ENCODE measurements at places on chromosomes 16 and 17.

- peak; percentile 94 for DNase-seq
Observed at GRCh38 chr17:78168242-78168902, at the start of gene SYNGR2. Gene SYNGR2 (plus strand): TSS chr17:78168581. CDS start chr17:78168617, 36 bp downstream.

DNA sequence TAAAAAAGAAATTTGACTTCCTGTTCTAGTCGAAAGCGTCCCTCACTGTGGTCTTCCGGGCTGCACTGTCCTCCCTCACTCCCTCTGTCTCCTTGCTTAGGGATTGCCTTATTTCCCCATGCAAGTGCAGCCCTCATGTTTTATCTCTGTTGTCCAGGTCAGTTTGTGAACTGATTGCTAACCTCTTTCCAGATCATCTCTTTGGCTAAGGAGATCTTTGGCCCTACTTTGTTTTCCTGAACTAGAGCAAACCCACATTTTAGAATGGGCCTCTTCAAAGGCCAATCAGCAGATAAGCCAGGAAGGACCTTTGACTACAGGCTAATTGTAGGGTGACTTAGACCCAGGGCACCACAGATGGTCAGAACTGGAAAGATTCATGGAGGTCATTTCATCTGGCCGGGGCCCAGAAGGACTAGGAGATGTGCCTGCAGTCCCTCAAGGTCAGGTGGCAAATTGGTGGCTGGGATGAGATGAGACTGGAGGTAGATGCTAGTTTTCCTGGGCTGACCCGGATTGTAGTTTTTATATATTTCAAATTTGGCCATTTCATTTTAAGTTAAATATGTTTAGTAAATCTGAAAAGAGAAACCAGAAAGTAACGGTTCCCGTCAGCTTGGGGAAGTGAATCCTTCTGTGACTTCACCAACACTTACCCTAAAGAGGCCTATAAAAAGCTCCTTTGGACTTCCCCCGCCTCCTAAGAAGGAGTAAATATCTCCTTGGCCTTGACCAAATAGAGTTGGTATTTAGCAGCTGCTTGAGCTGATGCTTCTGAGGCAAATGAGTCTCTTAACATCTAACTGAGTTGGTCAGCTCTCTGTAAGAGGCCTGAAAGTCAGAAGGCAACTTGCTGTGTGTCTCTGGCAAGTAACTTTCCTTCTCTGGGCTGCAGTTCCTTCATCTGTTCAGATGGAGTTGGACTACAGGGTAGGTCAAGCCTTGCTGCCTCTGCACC lies 6.2 kb upstream of the SLC25A19 start:
- no peak for DNase-seq

DNA sequence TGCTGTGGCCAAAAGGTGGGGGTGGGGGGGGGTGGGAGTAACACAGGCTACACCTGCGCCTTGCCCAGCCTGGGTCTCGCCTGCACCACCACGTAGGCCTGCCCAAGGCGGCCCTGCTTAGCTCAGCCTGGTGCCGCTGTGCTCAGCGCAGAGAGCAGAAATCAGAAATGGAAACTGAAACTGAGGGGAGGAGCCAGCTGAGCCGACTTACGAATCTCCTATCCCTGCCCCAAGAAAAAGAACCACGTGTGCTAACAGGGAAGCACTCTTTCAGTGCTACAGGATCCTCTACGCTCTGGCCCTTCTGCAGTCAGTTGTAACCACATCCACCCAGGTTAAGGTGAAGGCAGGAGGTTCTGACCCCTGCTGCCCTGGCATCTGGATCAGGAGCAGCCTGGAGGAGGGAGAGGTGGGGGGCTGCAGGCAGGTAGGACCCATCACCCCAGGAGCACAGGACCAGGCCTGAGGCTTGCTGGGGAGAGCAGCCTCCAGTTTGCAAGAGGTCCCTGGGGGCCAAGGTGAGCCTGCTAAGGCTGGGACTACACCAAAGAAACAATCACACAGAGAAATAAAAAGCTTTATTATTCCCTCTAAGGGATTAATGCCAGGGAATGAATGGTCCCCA lies at the start of gene DHX58:
TSS of gene DHX58 (minus strand) at position 163 of the 625 bp plus-strand sequence. CDS start 822 bp downstream, outside the sequence.
- DNase-seq, result no peak

GRCh38 chr17:6467567-6467966 lies 23.3 kb downstream of the PIMREG start:
- DNase-seq, result no peak

GRCh38 chr17:6753546-6753945 lies 2.3 kb upstream of the XAF1 start:
- DNase-seq, result no peak

- no peak for DNase-seq
Observed at GRCh38 chr17:65196617-65197016, 59.4 kb downstream of the RGS9 start.

GRCh38 chr17:4903051-4903818 lies at the start of gene CHRNE:
Gene CHRNE (minus strand): TSS chr17:4903098. CDS start chr17:4903063, 35 bp downstream.
- DNase-seq, result peak; percentile 84

DNA sequence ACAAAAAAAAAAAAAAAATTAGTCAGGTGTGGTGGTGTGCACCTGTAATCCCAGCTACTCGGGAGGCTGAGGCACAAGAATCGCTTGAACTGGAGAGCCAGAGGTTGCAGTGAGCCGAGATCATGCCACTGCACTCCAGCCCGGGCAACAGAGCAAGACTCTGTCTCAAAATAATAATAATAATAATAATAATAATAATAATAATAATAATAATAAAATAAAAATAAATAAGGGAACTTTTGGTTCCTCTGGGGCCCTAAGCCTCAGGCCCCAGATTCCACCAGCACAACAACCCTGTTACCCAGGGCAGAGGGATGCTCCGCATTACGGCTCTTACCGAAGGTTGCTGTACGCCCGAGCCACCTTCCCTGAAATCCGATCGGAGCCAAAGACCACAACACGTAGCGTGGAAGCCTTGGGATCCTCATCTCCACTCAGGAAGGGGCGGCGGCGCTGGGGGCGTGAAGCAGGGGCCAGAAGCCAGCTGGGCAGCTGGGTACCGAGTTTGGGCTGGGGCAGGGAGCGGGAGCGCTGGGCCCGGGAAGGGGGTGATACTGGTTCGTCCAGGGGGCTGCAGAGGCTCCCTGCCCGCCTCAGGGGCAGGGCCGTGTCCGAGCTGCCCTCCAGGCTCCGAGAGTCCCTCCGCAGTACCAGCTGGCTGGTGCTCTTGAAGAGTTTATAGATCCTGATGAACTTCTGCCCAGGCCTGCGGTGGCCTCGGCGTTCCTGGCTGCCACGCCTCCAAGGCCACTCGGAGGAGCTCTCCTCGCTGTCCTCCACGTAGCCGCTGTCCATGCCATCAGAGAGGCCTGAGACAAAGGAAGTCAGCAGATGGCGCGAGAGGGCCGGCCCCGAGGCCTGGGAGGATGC lies 20.6 kb upstream of the PIK3R6 start:
- peak; percentile 58 for DNase-seq

GRCh38 chr17:74712756-74713155 lies at the start of gene CD300LF:
Gene CD300LF (minus strand): TSS chr17:74712923. CDS start chr17:74712866, 57 bp downstream.
- no peak for DNase-seq

DNA sequence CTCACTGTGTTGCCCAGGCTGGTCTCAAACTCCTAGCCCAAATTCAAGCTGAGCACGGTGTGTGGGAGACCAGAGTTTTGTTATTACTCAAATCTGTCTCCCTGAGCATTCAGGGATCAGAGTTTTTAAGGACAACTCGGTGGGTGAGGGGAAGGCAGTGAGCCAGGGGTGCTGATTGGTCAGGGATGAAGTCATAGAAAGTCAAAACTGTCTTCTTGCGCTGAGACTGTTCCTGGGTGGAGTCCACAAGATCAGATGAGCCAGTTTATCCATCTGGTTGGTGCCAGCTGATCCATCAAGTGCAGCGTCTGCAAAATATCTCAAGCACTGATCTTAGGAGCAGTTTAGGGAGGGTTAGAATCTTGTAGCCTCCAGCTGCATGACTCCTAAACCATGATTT lies 346.3 kb downstream of the TMEM114 start:
- DNase-seq, result no peak

- DNase-seq, result no peak
Observed at GRCh38 chr16:87319011-87319410, 1.8 kb upstream of the C16orf95 start.

DNA sequence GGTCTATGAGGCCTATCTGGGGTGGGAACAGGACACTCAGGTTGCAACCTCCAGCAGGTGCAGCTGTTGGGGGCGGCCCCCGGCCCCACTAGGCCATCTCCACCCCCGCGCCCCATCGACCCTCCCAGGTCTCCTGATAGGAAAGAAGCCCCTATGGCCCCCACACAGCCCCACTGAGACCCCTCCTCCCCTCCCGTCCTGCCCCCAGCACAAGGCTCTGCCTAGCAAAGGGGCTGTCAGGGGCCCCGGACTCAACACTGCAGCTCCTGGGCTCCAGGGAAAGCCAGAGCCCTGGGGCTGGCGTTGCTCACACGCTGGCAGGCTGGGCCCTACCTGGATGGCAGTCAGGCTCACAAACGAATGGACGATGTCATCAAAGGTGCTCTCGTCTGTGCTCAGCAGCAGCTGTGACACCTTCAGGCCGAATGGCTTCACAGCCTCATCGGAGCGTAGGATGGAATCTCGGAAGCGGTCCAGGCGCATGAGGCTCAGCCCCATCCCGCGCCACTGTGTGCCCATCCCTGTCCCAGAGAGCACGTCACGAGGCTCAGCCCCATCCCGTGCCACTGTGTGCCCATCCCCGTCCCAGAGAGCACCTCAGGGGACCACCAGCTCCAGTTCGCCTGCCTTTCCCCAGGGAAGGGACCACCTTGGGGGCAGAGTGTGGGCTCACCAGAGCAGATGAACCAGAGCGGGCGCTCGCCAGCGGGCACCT lies 7.3 kb downstream of the FASN start:
- DNase-seq, result no peak

- DNase-seq, result peak; percentile 42
Observed at GRCh38 chr17:77132411-77133086, 8.2 kb upstream of the SEC14L1 start.

GRCh38 chr16:342455-343213 lies 9.9 kb downstream of the AXIN1 start:
- no peak for DNase-seq

- no peak for DNase-seq
Observed at GRCh38 chr17:75020331-75021110, 8.1 kb downstream of the MRPL58 start.

DNA sequence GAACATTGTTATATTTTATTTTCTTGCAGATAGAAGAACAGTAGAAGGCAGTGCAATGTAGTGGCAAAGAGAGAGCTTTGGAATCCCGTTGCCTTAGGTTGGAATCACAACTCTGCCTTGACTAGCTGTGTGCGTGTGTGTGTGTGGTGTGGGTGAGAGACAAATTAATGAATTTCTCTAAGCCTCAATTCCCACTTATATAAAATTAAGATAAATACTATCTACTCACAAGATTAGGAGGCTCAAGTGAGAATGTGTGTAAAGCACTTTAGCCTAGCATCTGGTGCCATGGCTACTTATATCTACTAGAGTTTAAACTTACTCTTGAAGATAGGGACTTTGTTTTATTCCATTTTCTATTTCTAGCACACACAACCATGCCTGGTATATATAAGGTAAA lies 12.8 kb downstream of the CPD start:
- no peak for DNase-seq

- no peak for DNase-seq
Observed at GRCh38 chr17:17750881-17751280, 69.6 kb downstream of the RAI1 start.

- DNase-seq, result no peak
Observed at GRCh38 chr16:61791464-61791863, 244.8 kb downstream of the CDH8 start.

DNA sequence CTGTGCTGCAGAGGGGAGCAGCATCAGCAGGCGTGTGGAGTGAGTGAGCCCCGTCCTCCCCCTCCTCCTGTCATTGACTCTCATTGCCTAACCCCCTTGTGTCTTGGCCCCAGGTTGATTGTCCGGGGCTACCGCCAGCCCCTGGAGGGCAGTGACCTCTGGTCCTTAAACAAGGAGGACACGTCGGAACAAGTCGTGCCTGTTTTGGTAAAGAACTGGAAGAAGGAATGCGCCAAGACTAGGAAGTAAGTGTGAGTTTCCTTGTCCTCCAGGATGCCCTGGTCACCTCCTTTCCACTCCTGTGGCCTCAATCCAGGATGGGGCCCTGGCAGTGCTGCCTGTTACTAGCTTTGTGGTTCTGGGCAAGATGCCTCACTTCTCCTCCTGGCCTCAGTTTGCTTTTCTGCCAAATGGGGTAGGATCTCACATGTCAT lies 87.0 kb downstream of the ABCC1 start:
- no peak for DNase-seq

DNA sequence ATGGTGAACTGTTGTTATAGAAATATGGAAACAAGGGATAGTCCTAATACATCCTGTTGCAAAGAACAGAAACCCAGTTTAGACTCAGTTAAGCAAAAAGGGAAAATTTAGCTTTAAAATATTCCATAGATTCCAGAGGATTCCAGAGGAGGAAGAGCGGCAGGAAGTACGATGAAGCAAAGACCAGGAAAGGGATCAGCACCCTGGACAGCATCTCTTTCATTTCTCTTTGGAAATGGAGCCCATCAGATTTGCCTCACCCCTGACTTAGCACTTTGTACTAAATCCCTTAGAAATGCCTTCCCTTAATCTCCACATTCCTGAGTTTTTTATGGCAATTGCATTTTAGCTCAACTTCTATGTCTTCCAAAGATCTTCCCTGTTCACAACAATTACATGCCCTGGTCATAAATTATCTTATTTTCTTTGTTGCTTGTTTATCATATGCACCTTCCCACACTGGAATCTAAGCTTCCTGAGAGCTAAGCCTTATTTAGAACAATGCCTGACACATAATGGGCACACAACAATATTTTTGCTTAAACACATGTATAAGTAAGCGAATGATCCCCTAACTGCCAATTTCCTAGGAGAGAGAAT lies 150.0 kb upstream of the RBFOX1 start:
- no peak for DNase-seq

DNA sequence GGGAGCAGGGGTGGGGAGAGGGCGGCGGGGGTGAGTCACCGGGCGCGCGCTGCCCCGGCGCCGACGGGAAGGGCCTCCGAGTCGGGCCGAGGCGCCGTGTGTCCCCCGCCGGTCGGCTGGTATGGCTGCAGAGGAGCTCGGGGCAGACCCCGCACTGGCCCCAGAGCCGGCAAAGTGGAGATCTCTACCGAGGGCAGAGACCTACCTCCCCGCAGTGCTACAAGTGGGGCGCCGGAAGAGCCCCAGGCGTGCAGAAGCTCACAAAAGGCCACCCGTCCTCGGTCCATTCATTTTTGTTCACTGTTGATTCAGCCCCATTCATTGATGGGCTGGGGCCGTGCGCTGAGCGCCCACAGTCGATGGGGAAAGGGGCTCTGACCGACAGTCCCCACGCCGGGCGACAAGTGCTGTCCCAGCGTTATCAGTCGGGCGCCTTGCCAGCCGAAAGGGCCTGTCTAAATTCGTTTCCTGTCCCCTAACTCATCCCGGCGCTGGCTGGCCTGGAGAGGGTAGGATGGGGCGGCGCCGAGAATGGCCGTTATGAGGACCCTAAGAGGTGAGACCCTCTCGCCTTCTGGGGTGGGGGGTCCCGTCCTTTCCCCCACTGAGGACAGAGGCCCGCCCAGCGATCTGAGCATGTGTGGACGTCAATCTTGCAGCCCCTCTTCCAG lies 709 bp upstream of the ENO3 start:
- DNase-seq, result peak; percentile 11

GRCh38 chr16:47927330-47927729 lies 228.5 kb downstream of the ABCC12 start:
- DNase-seq, result peak; percentile 67

- DNase-seq, result no peak
Observed at GRCh38 chr16:67803894-67804293, 2.5 kb downstream of the RANBP10 start.

Data from PC-3 (cell line).